ENCODE measurements at places on chromosomes 7 and 10.

DNA sequence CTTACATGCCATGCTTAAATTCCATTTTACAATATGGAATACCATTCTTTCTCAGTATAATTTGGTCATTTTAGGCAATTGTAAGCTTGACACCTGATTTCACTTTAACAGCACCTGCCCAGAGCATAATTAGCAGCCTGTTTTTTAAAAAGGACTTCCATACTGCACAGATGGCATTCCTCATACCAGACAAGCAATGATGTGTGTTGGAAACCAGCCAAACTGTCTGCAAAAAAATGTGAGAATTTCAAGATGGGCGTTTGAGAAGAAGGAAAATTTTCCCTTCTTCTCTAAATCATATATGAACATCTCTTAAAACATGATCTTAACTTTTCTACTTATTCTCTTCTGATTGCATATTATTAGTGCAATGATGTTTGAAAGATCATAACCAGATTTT lies 40.4 kb upstream of the AGMO start:
- DNase-seq, result no peak

DNA sequence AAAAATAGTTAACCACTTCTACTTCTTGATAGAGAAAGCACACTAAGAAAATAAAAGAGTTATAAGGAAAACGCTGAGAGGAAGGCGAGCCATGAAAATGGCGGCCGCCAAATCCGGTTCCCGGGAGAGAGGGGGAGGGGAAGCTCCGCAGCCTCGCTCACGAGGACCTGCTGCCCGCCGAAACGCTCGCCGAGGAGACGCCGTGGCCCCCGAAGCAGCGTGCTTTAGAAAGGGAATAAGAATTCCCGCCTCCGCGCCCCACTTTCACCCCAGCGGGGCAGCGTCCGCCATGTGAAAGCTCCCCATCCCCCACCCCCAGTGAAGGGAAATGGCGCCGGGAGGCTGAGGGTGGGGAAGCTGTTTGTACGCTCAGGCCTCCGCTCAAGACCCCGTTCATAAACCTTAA lies 505 bp downstream of the HNRNPA2B1 start:
- peak; percentile 80 for DNase-seq

DNA sequence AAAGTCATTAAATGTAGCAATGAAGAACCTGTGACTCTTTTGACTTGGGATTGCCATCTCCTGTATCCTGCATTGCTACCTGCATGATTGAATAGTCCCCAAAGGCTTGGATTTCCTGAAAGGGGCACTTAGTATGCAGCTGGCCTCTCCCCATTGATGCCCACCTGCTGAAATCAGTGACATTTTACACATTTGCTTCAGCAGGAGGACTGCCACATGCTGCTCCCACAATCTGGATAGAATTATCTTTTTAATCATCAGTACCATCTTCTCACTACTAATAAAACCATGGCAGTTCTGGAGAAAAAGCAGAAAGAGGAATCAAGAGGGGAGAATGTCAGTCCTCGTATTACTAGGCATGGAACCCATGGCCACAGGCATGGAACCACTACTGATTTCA lies 67.8 kb downstream of the SLC13A1 start:
- no peak for DNase-seq

GRCh38 chr10:84860855-84861254 lies 532.5 kb downstream of the CCSER2 start:
- DNase-seq, result no peak

DNA sequence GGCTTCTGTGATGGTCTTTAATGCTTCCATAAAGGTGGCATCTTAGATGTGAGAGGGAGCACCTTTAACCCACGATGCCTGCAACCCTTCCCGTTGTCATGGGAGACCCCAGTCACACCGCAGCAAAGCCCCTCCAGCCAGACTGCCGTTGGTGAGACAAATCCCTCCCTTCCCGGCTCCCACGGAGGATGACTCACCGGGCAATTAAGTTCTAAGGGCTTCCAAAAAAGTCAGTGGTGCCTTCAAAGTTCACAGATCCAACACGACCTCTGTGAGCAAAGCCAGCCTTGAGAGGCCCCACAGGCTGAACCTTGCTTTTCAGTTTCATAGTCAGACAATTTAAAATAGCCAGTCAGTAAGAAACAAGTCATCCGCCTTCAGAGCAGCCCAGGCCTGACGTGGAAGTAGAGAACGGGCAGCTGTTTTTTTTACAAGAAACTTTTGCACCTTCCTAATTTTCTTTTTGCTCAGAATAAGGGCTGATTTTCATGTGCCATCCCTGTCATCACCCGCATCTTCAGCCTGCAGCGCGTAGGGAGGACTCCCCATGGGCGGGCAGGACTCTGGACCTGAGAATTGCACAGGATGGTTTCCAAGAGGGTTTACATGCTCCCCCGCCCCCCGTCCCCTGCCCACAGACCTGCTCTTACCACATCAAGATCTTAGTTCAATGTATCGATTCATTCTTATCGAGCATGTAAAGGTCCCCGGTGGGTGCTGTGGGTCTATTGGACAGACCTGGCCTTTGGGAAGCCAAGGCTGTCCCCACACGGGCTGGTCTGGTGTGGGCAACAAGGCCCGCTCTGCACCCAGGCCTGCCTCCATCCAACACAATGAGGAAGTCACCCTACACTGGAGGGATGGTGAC lies 333.9 kb downstream of the DNAJB6 start:
- DNase-seq, result no peak

- no peak for DNase-seq
Measured at GRCh38 chr10:81817596-81818170, 57.3 kb upstream of the NRG3 start.

GRCh38 chr7:36943591-36944435 lies 219.5 kb upstream of the AOAH start:
- DNase-seq, result no peak

DNA sequence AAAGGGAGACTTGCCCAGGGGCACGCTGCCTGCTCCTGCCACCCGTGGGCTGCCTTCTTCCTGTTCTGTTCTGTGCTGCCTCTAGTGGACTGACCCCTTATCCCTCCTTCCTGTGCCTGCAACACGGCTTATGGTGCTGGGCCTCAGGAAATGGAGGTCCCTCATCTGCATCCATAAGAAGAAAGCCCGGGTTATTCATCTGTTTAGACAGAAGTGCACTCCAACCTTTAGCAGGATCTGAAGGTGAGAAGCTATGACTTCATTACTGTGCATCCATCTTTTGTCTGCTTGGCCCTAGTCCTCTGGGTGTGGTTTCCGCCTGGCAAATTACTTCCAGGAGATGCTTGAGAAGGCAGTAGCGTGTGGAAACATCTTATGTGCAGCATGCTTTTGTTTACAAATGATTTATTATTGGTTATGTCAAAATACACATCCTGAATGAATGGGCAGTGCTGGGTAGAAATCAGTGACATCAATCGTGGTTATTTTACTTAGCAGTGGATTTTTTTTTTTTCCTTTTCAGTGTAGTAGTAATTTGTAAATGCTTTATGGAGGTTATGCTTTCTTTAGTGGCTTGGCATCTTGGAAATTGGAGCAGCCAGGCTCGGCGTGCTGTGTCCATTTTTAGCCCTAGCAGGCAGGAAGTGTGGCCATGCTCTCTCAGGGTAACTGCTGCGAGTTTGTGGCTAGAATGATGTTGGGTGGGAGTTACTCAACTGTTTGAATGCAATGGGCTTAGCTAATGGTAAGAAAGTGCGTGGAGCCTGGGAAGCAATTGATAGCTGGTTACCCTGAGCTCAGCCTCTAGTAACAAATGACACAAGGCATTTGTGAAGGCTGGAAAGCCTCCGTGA lies 12.7 kb downstream of the PTPRE start:
- no peak for DNase-seq

DNA sequence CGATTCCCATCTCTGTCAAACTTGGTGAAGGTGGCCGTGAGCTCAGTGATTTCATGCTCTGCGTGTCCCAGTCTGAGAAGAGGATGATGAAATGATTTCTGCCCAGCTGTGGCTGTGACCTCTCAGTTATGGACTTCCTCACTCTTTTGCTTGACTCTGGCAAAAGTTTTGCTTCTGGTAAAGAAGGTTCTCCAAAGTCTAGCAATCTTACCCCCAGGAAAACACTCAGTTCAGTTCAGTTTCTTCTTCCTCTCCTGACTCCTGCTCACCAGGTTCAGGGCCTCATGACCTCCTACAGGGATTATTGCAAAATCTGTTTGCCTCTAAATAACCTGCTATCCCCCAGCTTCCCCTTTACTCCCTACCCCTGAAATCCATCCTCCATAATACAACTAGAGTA lies 4.9 kb upstream of the BLOC1S2 start:
- no peak for DNase-seq

- DNase-seq, result no peak
Measured at GRCh38 chr7:153091477-153091876, 331.9 kb downstream of the ACTR3B start.

- no peak for DNase-seq
Measured at GRCh38 chr10:102131286-102132170, 1.3 kb upstream of the PPRC1 start.

DNA sequence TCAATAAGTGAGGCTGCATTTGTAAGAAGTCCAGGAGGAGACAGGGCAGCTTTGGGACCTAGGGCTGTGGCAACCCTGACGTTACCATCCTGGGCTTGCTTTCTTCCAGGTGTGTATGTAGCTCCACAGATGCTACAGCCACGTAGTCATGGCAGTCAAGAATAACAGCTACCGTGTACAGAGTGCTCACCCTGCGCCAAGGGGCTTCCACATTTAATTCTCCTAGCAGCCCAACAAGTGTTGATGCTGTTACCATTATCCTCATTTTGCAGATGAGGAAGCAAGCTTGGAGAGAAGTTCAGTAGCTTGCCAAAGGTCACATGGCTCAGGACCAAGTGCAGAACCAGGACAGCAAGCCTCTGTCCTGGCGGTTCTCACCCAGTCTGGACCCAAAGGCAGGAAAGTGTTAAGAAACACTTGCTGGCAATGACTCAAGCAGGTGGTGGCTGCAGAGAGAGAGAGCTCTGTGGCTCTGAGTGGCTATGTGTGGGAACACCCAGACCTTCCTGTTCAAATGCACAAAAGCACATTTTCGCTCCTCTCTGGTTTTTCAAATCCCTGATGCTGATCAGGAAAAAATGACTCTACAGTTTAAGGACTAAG lies 89.8 kb downstream of the CREM start:
- peak; percentile 23 for DNase-seq

DNA sequence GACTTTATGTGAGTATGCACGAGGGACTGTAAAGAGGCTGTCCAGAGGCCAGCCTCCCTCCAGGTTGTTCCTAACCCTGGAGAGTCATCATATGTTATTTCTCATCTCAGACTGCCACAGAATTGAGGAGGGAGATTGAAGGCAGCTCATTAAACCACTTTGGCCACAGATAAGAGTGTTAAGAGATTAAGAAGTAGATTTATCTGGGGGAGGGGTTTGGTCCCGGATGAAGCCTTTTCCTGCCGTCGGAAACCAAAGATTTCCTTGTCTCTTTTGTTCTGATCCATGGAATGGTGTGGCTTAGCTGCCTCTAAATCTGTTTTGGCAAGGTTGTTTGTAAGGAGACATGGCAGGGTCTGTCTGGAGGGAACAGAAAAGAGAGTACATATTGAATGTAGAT lies 338.8 kb downstream of the AUTS2 start:
- DNase-seq, result no peak

GRCh38 chr7:151349507-151349853 lies 7.9 kb downstream of the NUB1 start:
- no peak for DNase-seq

GRCh38 chr7:151396328-151396970 lies 13.4 kb downstream of the WDR86 start:
- no peak for DNase-seq

DNA sequence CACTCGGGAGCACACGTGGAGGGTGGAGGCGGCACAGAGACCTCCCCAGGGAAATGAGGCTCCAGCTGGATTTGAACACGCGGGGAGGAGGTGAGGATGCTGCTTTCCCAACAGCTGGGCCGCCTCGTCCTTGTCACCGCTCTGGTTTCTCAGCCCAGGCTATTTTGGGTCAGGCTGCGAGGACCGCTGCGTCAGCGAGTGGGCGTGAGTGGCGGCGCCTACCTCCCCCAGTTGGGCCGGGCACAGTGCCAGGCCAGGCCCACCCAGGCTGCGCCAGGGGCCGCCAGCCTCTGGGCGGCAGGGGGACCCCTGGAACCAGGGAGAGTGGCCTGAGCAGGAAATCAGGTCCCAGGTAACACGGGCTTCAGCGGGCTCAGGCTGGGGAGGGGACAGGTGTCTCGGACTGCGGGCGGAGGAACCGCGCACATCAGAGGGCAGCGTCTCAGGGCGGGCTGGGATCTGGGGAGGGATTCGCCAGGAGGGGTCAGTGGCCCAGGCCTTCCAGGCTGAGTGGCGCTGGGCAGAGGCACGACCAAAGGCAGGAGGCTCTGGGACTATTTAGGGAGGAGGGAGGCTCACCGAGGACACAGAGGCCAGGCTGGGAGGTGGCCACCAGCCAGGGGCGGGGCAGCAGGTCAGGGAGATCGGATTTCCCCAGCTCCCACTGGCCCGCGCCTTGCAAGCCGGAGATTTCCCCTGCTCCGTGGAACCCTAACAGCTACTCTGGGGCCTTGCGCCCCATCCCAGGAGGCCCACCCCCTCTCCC lies 125.2 kb upstream of the RET start:
- no peak for DNase-seq

GRCh38 chr7:126222782-126223181 lies 1030.0 kb downstream of the GRM8 start:
- DNase-seq, result no peak

DNA sequence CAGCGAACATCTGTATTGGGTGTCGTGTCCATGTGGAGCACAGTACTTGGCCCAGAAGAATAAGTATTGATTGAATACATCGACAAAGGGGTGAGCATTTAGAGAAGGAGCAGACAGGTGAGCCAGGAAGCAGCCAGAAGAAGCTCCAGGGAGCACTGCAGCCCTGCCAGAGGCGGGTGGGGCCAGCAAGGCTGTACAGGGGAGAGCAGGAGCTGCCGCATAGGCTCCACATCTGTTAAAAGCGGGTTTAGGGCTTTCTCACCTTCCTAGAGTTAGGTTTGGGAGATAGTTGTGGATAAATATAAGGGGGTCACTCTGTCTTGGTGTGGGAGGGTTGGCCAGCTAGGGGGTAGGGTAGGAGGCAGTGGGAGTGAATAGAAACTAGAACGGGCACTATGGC lies 1.3 kb upstream of the CPA1 start:
- DNase-seq, result no peak

GRCh38 chr7:25409897-25410636 lies 181.8 kb upstream of the NPVF start:
- DNase-seq, result no peak

GRCh38 chr7:122677149-122677548 lies 21.8 kb downstream of the RNF133 start:
- no peak for DNase-seq

DNA sequence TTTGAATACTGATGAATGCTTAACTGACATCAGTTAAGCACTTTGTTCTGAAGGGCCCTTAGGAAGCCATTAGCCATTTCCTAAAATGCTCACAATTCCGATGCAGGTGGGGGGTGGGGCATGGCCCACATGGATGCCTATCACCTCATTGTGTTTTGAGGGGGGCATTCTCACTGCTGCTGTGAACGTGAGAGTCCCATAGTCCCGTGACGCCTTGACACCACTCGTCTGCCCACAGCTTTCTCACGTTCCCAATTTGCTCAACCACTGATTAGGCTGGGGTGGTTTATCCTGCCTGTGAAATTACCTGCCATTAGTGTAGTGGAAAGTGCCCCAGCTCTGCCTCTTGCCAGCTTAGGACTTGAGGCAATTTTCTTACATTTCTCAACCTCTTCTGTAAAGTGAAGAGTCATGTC lies 31.9 kb downstream of the DUSP5 start:
- peak; percentile 20 for DNase-seq

- no peak for DNase-seq
Measured at GRCh38 chr7:155802906-155803417, 9.3 kb downstream of the SHH start.
